ENCODE measurements at places on chromosomes 1 and 21. TPM values are rescaled to one million over a fixed set of nuclear protein-coding genes. Genes with fewer than 3 reads are reported as not detected.

The ABCD3 gene
- polyA plus RNA-seq: 2.2 TPM

The PLXNA2 gene
- polyA plus RNA-seq: 0.75 TPM

The GSTM4 gene
- polyA plus RNA-seq: 15.9 TPM

- H3K4me3 ChIP-seq: no peak overlapping the region
- H3K36me3 ChIP-seq: no peaks in the 10 kb centered on the region
- H3K27ac ChIP-seq: no peak overlapping the region
- no peaks in the 10 kb centered on the region for H3K27me3 ChIP-seq
Observed at GRCh38 chr1:99786751-99787501, 20.5 kb upstream of the FRRS1 start.

- peaks cover 38% of the 10 kb centered on the region for H3K27me3 ChIP-seq
- no peak overlapping the region for H3K27ac ChIP-seq
- DNase-seq: peak; percentile 47
- H3K4me1 ChIP-seq: peaks cover 23% of the 10 kb centered on the region
Observed at GRCh38 chr1:24558902-24559791, 3.3 kb downstream of the NCMAP start.

Measured in CD14-positive monocyte (primary cell).